Cerebellum (tissue), 4 donors: ENCODE measurements at places on chromosomes 5 and 9. TPM values are rescaled to one million over a fixed set of nuclear protein-coding genes. Genes with fewer than 3 reads are reported as not detected.

The SOHLH1 gene
- not detected for total RNA-seq

DNA sequence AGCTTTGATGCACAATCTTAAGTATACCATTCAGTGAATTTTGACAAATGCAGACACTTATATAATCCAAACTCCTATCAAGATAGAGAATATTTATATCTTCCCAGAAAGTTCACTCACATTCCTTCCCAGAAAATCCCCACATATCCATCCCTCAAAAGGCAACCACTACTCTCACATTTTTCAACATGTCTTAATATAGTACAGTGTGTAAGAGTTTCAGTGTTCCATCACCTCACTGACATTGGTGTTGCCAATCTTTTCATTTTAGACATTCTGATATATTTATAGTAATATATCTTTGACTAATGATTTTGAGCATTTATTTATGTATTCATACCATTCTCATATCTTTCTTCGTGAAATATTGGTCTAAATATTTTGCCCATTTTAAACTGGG lies 38.1 kb upstream of the JAK2 start:
- no peak for DNase-seq

DNA sequence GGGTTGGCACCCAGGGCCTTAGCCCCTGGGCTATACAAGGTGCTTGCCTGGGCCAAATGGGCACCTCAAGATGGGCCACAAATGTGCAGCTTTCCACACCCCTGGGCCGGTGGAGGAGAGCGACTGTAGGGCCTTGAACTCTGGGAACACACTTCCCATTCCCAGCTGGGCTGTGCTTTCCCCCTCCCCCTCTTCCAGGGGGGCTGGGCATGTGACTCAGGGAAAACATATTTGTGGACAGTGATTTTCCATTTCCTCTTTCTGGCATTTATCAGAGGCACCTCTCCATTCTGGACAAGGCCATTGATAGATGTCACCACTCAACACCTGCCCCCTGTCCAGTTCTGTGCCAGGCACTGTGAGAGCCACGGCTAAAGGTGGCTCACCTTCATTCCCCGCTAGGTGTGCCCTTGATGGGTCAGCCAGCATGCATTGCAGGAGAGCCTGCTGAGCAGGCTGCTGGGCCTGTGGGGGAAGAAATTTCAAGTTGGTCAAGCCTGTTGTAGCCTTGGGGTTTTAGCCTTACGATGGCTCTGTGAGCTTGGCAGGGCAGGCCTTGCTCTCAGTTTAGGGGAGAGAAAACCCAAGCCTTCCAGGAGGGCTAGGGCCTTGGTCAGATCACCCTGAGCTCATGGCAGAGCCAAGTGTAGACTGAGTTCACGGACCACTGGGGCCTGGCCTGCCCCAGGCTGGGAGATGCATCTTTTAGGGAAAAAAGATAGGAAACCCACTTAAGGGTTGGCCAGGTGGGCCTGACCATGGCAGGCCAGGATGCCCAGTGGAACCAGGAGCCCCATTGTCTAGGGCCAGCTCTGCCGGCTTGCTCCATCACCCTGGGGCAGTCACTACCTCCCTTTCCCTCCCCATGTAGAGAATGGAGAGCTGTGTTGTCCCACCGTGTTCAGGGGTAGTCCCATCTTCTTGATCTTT lies 113.9 kb downstream of the DAB2IP start:
- peak; percentile 65 for DNase-seq

DNA sequence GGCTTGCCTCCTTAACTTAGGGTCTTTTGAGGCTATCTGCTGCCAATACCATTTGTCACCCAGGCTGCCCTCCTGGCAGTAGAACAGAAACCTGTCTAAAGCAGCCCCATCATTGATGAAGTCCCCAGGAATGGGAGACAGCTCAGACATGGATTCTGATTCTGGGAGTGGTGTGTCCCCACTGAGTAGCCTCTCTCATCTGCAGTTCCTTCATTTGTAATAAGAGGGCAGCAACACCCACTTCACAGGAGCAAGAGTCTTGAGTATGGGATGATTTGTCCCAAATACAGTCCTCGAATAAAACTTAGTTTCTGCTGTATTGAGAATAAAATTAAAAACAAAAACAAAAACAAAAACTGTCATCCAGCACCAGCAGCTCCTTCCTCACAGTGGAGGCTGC lies 167.6 kb downstream of the ASTN2 start:
- DNase-seq: peak; percentile 63

- DNase-seq: no peak
Observed at GRCh38 chr5:148967783-148968182, 95.1 kb downstream of the SH3TC2 start.
